CD8-positive, alpha-beta T cell (primary cell): ENCODE measurements at places on chromosomes 3 and 15.

GRCh38 chr15:69405110-69405509 lies 9.0 kb upstream of the KIF23 start:
- DNase-seq = no peak

DNA sequence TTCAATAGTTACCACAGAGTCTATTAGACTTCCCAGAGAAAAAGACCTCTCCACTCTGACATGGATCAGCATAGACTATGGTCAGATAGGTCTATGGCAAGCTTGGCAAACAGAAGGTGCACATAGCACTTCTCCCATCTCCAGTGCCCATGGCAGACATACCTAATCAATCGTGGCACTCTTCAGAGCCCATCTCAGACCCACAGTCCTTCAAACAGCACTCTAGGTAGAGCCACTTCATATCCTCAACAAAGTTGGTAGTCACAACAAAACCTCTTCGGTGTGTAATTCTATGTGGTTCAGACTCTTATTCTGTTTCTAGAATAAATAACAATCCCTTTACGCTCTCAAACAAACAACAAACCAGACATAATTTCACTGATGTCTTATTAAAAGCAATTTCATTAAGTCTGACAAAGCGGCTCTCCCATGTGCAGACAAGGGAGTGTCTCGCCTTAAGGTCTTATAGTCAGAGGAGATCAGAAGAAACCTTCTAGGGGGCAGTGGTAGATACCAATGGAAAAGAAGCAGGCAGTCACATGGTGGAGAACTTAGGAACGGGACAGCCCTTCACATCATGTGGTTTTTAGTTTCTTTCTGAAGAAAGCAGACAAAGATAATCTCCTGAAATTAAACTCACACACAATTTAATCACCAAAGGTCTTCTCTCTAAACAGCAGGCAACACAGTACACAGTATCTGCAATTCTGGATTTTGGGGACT lies 483.4 kb downstream of the FOXP1 start:
- DNase-seq = peak; percentile 25

GRCh38 chr3:115704661-115705338 lies 81.5 kb downstream of the GAP43 start:
- DNase-seq = no peak

DNA sequence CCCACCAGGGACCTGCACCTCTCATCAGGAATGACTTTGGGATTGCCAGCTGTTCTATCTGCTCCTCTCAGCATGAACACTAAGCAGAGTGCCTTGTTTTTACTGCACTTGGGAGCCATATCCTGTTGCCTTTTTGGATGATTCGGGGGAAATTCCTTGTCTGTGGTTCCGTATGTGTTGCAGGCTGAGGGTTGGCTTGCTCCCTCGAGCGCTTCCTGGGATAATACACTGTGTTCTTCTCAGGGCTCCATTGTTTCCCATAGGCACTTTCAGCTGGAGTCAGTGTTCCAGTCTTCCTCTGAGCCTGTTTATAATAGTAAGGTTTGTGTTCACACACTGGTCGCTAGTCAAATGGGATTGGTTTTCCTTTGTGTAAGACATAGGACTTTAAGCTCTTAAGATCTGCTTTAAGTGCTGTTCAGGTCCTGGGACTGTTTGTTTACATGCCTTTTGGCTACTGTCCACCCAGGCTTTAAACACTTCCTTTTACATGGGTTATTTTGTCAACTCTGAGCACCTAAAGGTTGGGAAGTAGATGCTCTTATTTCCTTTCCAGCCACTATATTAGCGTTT lies 23.4 kb downstream of the BOC start:
- DNase-seq = no peak

DNA sequence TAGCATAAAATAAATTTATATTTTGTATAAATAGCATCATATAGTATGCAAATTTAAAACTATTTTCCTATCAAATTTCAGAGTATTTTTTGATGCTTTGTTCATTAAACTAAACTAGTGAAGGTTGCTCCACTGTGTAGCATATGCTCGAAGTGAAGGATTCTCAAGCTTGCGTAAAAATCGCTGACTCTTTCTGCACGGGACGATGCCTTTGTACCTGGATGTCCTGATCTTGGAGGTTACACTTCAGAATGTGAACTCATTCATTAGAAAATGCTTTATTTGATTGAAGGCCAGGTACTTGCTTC lies 305.0 kb downstream of the WDR72 start:
- no peak for DNase-seq

- DNase-seq = no peak
These were observed 42.1 kb upstream of the SLC6A6 start for GRCh38 chr3:14360123-14360881.

DNA sequence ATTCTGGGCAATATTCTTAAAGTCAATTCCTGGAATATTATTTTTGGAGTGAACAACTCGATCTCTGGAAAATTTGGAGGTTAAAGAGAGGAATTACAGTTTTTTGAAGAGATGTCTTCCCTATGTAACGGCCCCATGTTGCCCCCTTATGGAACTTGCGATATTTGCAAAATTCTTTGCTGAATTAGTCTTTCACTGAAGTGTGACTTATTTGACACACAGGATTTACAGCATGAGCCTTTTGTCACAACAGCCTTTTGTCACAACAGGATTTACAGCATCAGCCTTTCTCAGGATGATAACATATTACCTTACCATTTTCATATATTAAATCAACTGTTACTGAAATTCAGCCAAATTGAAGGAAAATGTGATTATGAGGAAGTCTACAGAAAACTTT lies 37.8 kb upstream of the SPTSSB start:
- DNase-seq = no peak

- no peak for DNase-seq
These were observed 72.5 kb downstream of the ATP2B2 start for GRCh38 chr3:10432931-10433330.

DNA sequence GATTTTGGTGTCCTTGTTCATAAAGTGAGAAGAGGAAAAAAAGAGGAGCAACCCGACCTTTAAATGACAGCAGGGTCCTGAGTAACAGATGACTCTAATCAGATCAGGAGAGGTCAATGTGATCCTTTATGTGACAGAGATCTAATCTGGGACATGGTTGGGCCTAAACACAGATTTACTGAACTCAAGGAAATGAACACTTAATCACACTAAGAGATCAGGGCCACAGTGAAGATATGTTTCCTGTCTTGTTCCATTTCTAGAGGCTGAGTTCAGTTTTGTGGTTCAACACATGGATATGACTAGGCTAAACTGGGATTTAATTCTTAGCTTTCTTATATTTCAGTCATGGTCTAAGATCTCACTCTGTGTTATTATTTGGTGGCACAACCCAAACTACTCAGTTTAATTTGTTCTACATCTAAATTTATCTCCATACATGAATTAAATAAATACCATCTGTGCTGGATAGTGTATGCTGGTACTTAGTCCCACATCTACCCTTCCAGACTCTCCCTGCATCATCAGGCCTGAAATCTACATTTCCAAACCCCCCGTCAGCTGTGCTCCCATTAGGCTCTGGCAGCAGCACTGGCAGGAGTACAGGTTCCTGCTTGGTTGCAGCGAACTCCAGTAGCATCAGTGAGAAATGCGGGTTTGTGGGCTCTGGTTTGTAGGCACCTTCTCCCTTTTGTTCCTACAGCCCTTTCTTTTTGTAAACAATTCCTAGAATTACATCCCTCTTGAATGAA lies 22.6 kb downstream of the SFMBT1 start:
- DNase-seq = no peak
